Pericardium fibroblast (primary cell): ENCODE measurements at places on chromosomes 1 and 21. TPM values are rescaled to one million over a fixed set of nuclear protein-coding genes. Genes with fewer than 3 reads are reported as not detected.

Gene GIPC2
- 0.17 and 0.23 TPM in 2 replicates for total RNA-seq

Gene HUNK
- 0.17 and 0.47 TPM in 2 replicates for total RNA-seq

Gene C4BPA
- not detected in 2 replicates for total RNA-seq

Gene SPAG17
- total RNA-seq, result under 0.01 TPM in 1 of 2 replicates, not detected in the other

Gene TRIM58
- 0.09 and 0.58 TPM in 2 replicates for total RNA-seq

Gene GGPS1
- 22.9 and 24.3 TPM in 2 replicates for total RNA-seq

Gene TMEM52
- total RNA-seq, result 1.3 TPM in 1 of 2 replicates, not detected in the other

Gene HES3
- total RNA-seq, result not detected in 2 replicates

Gene ATAD3C
- total RNA-seq, result under 0.01 TPM in 1 of 2 replicates, not detected in the other

Gene C8A
- not detected in 2 replicates for total RNA-seq

Gene RASAL2
- total RNA-seq, result 14.5 and 22.9 TPM in 2 replicates

Gene DISP1
- total RNA-seq, result 7.7 and 8.8 TPM in 2 replicates

Gene OR2G2
- total RNA-seq, result not detected in 2 replicates

Gene SIM2
- total RNA-seq, result 1.8 TPM in 1 of 2 replicates, not detected in the other

Gene CFAP107
- not detected in 2 replicates for total RNA-seq

Gene E2F2
- total RNA-seq, result under 0.01 and 0.12 TPM in 2 replicates

Gene IGSF21
- total RNA-seq, result not detected in 2 replicates

Gene NUCKS1
- total RNA-seq, result 63.2 and 66.6 TPM in 2 replicates

Gene ZNF683
- total RNA-seq, result not detected in 2 replicates

Gene INTS7
- 9.0 and 9.5 TPM in 2 replicates for total RNA-seq

Gene CIART
- 3.3 and 3.6 TPM in 2 replicates for total RNA-seq

Gene LCE2B
- total RNA-seq, result not detected in 2 replicates

Gene RGS16
- 0.09 and 0.23 TPM in 2 replicates for total RNA-seq

Gene KLF17
- under 0.01 TPM in 1 of 2 replicates, not detected in the other for total RNA-seq

Gene ELAVL4
- total RNA-seq, result not detected in 2 replicates

Gene RAB7B
- total RNA-seq, result 7.3 and 11.0 TPM in 2 replicates

Gene CDCA8
- 0.47 and 0.60 TPM in 2 replicates for total RNA-seq

Gene NLRP3
- total RNA-seq, result under 0.01 TPM in 1 of 2 replicates, not detected in the other

Gene FCGR1A
- not detected in 2 replicates for total RNA-seq

Gene TP73
- total RNA-seq, result not detected in 2 replicates

Gene RPAP2
- 5.3 and 10.1 TPM in 2 replicates for total RNA-seq

Gene LMOD1
- total RNA-seq, result 2.9 and 8.6 TPM in 2 replicates

Gene INPP5B
- 15.8 and 18.7 TPM in 2 replicates for total RNA-seq

Gene FCAMR
- not detected in 2 replicates for total RNA-seq

Gene ANKRD35
- total RNA-seq, result 0.47 and 4.1 TPM in 2 replicates

Gene RHEX
- not detected in 2 replicates for total RNA-seq

Gene SUSD4
- total RNA-seq, result 0.47 TPM in 1 of 2 replicates, not detected in the other

Gene LRRC39
- 0.17 TPM in 1 of 2 replicates, not detected in the other for total RNA-seq

Gene MKNK1
- total RNA-seq, result 6.9 and 13.4 TPM in 2 replicates

Gene LAPTM5
- 0.35 TPM in 1 of 2 replicates, not detected in the other for total RNA-seq

Gene S100A4
- total RNA-seq, result 33.4 and 191 TPM in 2 replicates

Gene CFHR3
- total RNA-seq, result not detected in 2 replicates

Gene FPGT
- total RNA-seq, result 5.6 and 12.2 TPM in 2 replicates

Gene HEYL
- total RNA-seq, result 0.85 and 1.1 TPM in 2 replicates

Gene IQCC
- 0.12 and 0.94 TPM in 2 replicates for total RNA-seq

Gene OR2T2
- total RNA-seq, result not detected in 2 replicates

Gene KRTAP10-5
- total RNA-seq, result not detected in 2 replicates

Gene FCRL4
- total RNA-seq, result not detected in 2 replicates

Gene CELA2B
- total RNA-seq, result not detected in 2 replicates

Gene OR10J1
- not detected in 2 replicates for total RNA-seq

Gene TMEM200B
- 23.2 and 25.4 TPM in 2 replicates for total RNA-seq

Gene DNALI1
- total RNA-seq, result 2.9 and 5.5 TPM in 2 replicates

Gene CDK18
- total RNA-seq, result 2.2 and 7.4 TPM in 2 replicates
